RKO (cell line): ENCODE measurements at places on chromosomes 11 and 22.
A peak's percentile ranks its signal among the peaks of the same experiment; 100 is the strongest.

DNA sequence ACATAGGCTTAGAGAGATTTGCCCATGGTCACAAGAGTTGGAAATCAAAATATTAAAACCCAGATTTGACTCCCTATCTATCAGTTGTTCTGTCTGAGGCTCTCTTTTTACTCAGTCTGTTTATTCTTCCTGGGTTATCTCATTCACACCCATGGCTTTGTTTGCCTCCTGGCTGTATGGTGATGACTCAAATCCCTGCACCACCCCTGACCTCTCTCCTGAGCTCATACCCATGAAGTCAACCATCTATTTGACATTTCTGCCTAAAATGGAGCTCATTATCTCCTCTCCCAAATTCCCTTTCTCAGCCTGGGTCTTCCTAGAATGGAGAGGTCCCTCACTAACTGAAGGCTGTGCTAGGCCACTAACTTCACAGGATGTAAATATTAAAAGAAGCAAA is 27.8 kb upstream of the CCDC134 start:
- DNase-seq, result no peak

DNA sequence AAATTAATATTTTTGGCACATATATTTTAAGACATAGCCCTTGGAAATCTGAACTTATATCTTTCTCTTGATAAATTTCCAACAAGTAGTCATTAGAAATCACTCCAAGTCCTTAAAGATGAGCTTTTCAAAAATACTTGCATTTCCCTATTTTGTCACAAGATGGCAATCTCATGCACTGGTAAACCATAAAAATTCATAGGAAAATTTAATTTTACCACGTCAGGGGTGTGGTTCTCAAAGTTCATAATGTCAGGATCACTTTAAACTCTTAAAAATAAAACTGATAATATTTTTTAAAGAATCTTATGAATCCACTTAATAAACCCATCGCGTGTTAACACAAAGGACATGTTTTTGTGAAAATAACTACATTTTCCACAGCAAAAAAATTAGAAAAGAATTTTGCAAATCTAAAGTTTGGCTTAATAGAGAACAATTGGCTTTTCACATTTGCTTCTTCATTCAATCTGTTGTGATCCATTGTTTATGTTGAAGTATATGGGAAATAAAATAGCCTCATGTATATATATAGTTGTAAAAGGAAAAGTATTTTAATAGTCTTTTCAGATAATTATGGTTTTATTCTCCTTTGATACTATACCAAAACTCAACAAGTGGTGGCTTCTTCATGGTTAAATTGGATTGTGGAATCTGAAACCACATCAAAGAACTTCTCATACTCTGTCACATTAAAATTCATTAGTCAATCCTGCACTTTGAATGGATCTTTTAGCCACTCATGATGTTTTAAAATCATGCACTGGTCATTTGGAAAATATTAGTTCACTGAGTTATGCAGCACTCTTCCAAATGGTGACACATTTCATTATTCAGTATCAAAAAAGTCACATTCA is 169.1 kb downstream of the CADM1 start:
- DNase-seq, result peak; percentile 49

DNA sequence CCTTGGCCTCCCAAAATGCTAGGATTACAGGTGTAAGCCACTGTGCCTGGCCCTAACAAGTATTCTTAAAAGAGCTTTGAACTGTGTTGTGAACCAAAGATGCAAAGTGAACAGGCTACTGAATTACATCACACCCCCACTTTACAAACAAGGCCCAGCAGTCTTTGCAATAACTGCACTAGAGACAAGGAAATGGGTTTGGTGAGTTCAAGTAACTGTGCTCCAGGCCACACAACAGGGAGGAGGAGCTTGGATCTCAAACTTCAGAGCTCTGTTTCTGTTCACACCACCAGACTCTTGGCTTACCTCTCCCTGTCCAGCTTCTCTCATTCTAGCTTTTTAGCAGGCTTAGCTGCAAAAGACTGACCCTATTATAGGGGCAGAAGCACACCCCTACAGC is 30.4 kb upstream of the RASL10A start:
- DNase-seq, result no peak

GRCh38 chr11:128988242-128988970 is 45.7 kb upstream of the TP53AIP1 start:
- no peak for DNase-seq

GRCh38 chr11:62896049-62896448 is 15.4 kb downstream of the SLC3A2 start:
- no peak for DNase-seq
